ENCODE measurements at places on chromosomes 1 and 21. TPM values are rescaled to one million over a fixed set of nuclear protein-coding genes. Genes with fewer than 3 reads are reported as not detected.

DNA sequence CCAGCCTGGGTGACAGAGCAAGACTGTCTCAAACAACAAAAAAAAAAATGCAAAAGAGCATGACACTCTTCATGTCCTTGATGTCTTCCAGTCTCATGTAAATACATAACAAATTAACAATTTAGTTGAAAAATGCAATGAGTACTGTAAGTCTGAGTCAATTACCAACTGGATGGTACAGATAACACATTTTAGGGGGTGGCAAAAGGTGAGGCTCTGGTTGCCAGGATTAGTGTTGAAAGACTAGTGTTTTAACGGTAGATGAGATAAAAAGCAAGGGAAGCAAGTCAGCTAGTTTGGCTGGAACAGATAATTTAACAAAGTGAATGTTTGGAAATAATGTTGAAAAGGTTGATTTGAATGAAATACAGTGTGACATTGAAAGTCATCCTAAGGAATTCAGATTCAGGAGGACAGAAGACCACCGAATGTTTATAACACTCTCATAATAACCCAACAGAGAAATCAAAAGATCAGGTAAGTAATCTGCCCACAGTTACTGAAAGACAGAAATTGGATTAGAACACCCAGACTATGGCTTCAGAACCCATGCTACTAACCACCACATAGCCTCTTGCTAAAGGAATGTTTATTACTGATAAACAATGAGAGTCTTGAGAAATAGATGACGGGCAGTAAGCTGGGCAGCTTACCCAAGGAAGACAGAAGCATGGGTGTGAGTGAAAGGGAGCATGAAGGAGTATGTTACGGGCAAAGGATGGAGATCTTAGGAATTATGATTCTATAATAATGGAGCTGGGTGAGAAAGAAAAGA is 312.4 kb downstream of the HMCN1 start:
- no peak for DNase-seq

TDRD5 gene
- not detected for total RNA-seq

- no peak for DNase-seq
Measured at GRCh38 chr1:185495898-185496297, 178.9 kb upstream of the IVNS1ABP start.

RNU1-2 gene
- total RNA-seq, result 19,908 TPM

LHX8 gene
- total RNA-seq, result not detected

FHAD1 gene
- total RNA-seq, result not detected

Measured in vagina (tissue), 2 donors.